ENCODE measurements at places on chromosomes 5 and 9. TPM values are rescaled to one million over a fixed set of nuclear protein-coding genes. Genes with fewer than 3 reads are reported as not detected.

DNA sequence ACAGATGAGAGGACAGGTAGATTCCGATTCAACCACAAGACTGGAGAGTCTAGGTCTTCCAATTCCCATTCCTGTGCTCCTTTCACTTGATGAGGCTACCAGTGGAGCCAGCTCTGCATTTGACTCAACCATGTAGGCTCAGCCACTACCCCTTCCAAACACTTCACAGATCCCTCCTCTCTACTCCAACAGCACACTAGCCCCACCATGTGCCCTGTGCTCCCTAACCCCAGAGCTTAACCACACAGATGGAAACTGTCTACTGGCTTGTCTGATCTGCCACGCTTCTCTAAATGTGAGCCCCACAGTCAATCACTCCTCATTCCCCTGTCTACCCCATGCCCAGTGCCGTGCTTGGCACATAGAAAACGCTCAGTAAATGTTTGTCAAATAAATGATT, 508.2 kb downstream of the CDK5RAP2 start:
- no peak for DNase-seq
- H3K36me3 ChIP-seq: no peaks in the 10 kb centered on the region
- no peak overlapping the region for H3K27ac ChIP-seq
- no peaks in the 10 kb centered on the region for H3K4me1 ChIP-seq
- no peak overlapping the region for H3K4me3 ChIP-seq

- no peak overlapping the region for H3K4me3 ChIP-seq
- no peak for DNase-seq
- H3K4me1 ChIP-seq: no peaks in the 10 kb centered on the region
- no peaks in the 10 kb centered on the region for H3K27me3 ChIP-seq
- no peaks in the 10 kb centered on the region for H3K36me3 ChIP-seq
- H3K27ac ChIP-seq: no peak overlapping the region
Observed at GRCh38 chr5:113390224-113390623, 44.6 kb downstream of the TSSK1B start.

DNA sequence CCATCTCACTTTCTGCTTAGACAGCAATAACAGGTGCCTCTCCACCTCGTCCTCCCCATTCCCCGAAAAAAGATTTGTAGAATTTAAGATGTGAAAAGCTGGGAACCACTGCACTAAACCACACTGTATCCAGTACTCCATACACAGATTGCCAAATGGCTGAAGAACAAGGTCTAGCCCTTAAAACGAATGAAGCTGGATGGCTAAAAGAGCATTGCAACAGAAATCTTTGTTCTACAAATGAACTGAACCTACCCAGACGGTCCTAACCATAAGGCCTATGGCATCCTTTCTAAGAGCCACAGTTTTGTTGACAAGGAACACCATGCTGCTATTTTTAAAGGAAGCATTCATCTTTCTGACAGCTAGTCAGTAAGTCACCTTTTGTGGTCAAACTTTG, 152.3 kb downstream of the TTC39B start:
- H3K27ac ChIP-seq: no peak overlapping the region
- H3K36me3 ChIP-seq: no peaks in the 10 kb centered on the region
- H3K4me3 ChIP-seq: no peak overlapping the region
- H3K4me1 ChIP-seq: peaks cover 6% of the 10 kb centered on the region

DNA sequence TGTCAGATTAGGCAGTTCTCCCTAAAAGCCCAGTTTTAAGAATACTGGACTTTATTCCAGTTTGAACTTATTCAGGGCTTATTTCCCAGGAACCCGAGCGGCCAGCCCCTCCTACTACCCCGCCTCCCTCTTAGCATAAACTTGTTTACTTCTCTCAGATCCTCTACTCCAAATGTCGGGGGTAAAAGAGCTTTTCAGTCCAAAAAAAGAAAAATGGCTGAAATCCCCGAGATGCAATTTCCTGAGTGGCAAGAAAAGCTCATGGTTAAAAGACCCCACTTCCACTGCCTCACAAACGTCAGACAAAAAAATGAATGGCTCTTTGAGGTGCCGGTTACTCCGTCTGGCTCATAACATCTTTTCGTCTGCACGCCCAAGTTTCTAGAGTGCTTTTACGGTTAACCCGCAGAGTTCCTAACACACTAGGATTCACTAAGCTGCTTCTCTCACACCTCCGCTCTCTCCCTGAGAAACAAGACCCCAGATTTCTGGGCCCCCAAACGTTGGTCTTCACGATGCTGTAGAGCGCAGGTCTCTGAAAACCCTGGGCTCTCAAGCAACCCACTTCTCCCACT, 402 bp downstream of the BRD8 start:
- peaks cover 5% of the 10 kb centered on the region for H3K4me1 ChIP-seq
- DNase-seq: no peak
- no peaks in the 10 kb centered on the region for H3K27me3 ChIP-seq
- H3K4me3 ChIP-seq: peak overlapping the region; percentile 54
- H3K27ac ChIP-seq: peak overlapping the region; percentile 88

- H3K27me3 ChIP-seq: no peaks in the 10 kb centered on the region
- H3K36me3 ChIP-seq: no peaks in the 10 kb centered on the region
- H3K4me1 ChIP-seq: peaks cover 3% of the 10 kb centered on the region
- no peak overlapping the region for H3K27ac ChIP-seq
- DNase-seq: no peak
Observed at GRCh38 chr5:61228229-61228628, 66.0 kb upstream of the SMIM15 start.

- no peak overlapping the region for H3K27ac ChIP-seq
- DNase-seq: no peak
- H3K27me3 ChIP-seq: no peaks in the 10 kb centered on the region
- no peaks in the 10 kb centered on the region for H3K4me1 ChIP-seq
Observed at GRCh38 chr5:97752871-97753270, 569.8 kb upstream of the RIOK2 start.

DNA sequence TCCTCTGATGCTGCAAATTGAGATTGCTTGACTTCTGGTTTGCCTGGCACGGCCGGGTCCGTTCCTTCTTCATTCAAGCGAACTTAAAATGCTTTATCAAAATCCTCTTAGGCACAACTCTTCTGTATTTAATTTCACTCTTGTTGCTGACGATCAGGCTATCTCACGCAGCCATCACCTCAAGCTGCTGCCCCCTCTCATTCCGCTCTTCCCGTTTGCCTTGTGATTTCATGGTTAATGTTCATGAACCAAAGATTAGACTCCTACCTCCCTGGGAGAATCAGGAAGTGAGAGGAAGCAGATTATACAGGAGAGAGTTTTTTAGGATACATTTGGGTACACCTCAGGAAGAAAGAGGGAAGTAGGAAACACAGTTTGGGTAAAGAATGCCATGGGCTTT, 22.6 kb downstream of the QRFP start:
- H3K4me1 ChIP-seq: peaks cover 10% of the 10 kb centered on the region
- DNase-seq: peak; percentile 1
- no peaks in the 10 kb centered on the region for H3K36me3 ChIP-seq
- no peaks in the 10 kb centered on the region for H3K27me3 ChIP-seq

DNA sequence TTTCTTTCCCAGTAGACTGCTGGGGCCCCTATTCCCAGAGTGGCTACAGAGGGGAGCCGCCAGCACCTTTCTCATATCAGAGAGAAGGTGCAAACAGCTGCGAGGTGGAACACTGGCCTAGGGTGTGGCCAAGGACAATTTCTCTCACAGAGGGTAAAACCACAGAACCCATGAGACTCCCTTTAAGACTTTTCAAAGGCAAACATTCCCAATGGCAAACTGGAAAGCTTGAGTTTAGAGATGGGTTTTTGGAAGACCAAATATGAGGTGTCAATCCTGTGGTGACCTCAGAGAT, 335.1 kb upstream of the PIK3R1 start:
- H3K27me3 ChIP-seq: no peaks in the 10 kb centered on the region
- H3K36me3 ChIP-seq: no peaks in the 10 kb centered on the region
- H3K27ac ChIP-seq: no peak overlapping the region

DNA sequence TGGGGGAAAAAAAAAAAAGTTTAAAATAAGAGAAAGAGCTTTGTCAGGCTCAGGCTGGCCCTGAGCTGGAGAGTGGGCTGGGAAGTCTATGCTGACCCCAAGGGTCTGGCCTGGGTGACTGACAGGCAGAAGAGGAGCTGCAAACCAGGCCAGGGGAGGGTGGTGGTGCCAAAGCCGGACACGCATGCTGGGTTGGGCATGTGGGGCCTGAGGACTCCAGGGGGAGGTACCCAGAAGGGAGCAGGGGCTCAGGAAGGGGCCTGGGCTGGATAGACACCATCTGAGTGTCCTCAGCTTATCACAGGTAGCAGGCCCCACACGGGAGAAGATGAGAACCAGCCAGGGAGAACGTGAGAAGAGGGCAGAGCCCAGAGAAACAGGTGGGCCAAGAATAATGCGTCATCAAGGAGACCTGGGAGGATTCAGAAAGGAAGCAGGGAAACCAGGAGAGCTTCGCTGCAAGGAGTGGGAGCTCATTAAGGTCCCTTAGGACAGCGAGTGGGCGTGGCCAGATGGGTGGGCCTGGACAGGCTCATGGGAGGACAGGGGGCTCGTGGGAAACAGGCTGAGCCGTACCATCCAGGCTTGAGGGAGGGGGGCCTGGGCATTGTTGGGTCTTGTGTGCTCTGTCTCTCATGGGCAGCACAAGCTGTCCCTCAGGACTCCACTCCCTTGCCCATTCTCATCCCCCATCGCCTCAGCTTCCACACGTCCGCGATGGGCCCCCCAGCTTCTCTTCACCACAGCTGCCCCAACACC, 16.0 kb downstream of the TMOD1 start:
- no peak for DNase-seq
- peaks cover 33% of the 10 kb centered on the region for H3K4me1 ChIP-seq
- peak overlapping the region; percentile 64 for H3K27ac ChIP-seq
- no peaks in the 10 kb centered on the region for H3K27me3 ChIP-seq
- H3K4me3 ChIP-seq: no peak overlapping the region

DNA sequence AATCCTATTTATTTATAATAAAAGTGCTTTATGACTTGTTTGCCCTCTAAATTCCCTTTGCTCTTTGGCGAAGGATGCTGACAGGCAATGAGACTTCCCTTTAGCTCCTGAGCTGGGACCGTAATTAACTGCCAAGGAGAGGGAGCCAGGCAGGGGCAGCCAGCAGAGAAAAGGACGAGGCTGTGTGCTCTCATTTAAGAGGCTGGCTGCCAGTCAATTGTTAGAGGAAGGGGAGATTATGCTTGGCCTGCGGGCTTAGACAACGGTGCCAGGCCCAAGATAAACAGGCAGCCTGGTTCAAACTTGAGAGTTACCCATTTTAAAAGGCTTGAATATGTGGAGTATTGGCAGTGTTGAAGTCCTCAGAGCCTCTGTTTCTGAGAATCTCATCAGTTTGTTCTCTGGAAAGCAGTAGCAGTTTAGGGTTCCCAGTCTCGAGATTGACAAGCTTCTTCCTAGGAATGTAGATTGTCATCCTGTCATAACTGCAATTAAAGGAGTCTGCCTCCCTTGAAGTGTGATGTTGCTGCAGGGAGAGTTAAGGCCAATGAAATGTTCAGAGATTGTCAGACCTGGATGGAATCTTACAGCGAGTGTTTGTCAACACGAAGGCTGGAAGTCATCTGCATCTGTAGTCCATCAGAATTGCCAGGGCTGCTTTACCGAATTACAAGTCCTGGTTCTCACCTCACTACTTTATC, 113.2 kb downstream of the JAKMIP2 start:
- no peak overlapping the region for H3K4me3 ChIP-seq
- H3K27me3 ChIP-seq: no peaks in the 10 kb centered on the region
- no peaks in the 10 kb centered on the region for H3K36me3 ChIP-seq
- peaks cover 3% of the 10 kb centered on the region for H3K4me1 ChIP-seq
- no peak for DNase-seq

GRCh38 chr5:149345892-149346222, 558 bp downstream of the GRPEL2 start:
- no peak for DNase-seq
- peak overlapping the region; percentile 42 for H3K4me3 ChIP-seq
- no peaks in the 10 kb centered on the region for H3K36me3 ChIP-seq
- H3K27ac ChIP-seq: no peak overlapping the region
- no peaks in the 10 kb centered on the region for H3K27me3 ChIP-seq

GRCh38 chr5:354581-355378, 33.3 kb downstream of the AHRR start:
- no peaks in the 10 kb centered on the region for H3K4me1 ChIP-seq
- H3K36me3 ChIP-seq: no peaks in the 10 kb centered on the region
- H3K27me3 ChIP-seq: no peaks in the 10 kb centered on the region
- no peak overlapping the region for H3K4me3 ChIP-seq

ANKDD1B gene
- 0.79 TPM for total RNA-seq

TMEM252 gene
- total RNA-seq: not detected

TLX3 gene
- total RNA-seq: not detected

ADAMTS2 gene
- total RNA-seq: 17.8 TPM

GRIN1 gene
- not detected for total RNA-seq

IFNA2 gene
- not detected for total RNA-seq

EQTN gene
- total RNA-seq: 0.86 TPM

Measured in ovary (tissue), 10 donors.